ENCODE measurements at places on chromosomes 13 and 19. TPM values are rescaled to one million over a fixed set of nuclear protein-coding genes. Genes with fewer than 3 reads are reported as not detected.

LILRA1 gene
- total RNA-seq = not detected

ANKLE1 gene
- 9.1 TPM for total RNA-seq

KCNC3 gene
- total RNA-seq = 10.1 TPM

DIRAS1 gene
- 24.3 TPM for total RNA-seq

TMIGD2 gene
- total RNA-seq = 0.55 TPM

METTL21C gene
- not detected for total RNA-seq

ZNF439 gene
- total RNA-seq = 8.5 TPM

DZIP1 gene
- 33.5 TPM for total RNA-seq

ZNF66 gene
- total RNA-seq = 34.8 TPM

PLIN4 gene
- 0.35 TPM for total RNA-seq

ADGRE3 gene
- not detected for total RNA-seq

ELOF1 gene
- total RNA-seq = 73.4 TPM

NXNL1 gene
- not detected for total RNA-seq

RUBCNL gene
- 1.9 TPM for total RNA-seq

FREM2 gene
- total RNA-seq = 24.1 TPM

PPP1R13L gene
- 27.5 TPM for total RNA-seq

PLPPR3 gene
- 86.8 TPM for total RNA-seq

CCDC70 gene
- total RNA-seq = not detected

GRK1 gene
- total RNA-seq = 0.11 TPM
